ENCODE measurements at places on chromosomes 1 and 21.

- DNase-seq, result no peak
Observed at GRCh38 chr1:6580593-6581409, 1.0 kb downstream of the ZBTB48 start.

GRCh38 chr1:64922336-64922735 lies 44.0 kb downstream of the JAK1 start:
- no peak for DNase-seq

- DNase-seq, result peak; percentile 81
Observed at GRCh38 chr1:23098463-23099170, 70.0 kb downstream of the LUZP1 start.

- no peak for DNase-seq
Observed at GRCh38 chr1:209420276-209420675, 163.2 kb upstream of the CAMK1G start.

DNA sequence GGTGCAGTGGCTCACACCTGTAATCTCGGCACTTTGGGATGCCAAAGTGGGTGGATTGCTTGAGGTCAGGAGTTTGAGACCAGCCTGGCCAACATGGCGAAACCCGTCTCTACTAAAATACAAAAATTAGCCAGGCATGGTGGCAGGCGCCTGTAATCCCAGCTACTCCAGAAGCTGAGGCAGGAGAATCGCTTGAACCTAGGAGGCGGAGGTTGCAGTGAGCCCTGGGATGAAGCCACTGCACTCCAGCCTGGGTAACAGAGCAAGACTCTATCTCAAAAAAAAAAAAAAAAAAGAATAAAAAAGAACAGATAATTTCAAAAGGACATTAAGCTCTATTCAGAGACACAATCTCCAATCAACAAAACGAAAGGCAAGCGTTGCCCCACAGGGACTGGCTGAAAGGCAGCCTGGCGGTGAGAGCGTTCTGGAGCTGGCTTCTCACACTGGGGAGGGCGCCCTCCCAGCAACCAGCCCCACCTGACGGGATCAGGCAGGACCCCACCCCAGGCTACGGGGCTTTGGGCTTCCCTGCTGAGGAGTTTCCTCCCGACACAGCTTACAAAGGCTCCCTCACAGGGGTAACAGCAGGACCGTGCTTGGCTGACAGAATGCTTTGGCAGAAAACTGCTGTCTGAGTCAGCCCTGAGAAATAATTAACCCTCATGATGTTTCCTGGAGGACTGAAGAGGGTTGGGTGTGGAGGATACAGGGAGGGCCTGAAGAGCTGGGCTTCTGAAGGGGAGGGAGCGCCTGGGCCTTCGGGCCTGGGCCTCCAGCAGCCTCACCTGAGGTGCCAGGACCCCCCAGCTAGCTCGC lies 31.1 kb upstream of the SRP9 start:
- DNase-seq, result peak; percentile 93

- no peak for DNase-seq
Observed at GRCh38 chr1:155011437-155012025, 8.9 kb downstream of the ZBTB7B start.

DNA sequence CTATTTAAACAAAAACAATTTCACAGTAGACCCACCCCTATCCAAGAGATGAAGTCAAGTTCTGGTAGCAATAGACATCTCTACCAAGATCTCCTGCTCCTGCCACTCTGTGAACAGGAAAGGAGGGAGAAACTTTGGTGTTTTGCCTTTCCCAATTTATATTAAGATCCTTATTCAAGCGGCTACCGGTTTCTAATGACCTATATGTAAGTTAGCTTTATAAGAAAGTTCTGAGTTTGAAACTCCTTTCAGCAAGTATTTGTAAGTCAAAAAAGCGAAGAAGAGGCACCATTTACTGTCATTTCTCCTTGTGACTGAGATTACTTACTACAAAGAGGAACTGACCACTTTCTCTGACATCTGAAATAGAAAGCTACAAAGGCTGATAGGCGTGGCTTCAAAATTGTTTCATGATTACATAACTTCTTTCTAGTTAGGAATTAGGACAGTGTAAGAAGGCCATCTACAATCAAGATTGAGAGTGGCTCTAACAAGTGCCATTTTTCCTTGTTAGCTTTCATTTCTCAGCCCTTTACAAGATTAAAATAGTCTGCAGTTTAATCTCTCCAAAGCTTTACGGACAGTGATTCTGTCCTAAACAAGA lies at the start of gene MNDA:
Gene MNDA (plus strand): TSS at position 448 of the 604 bp plus-strand sequence. CDS start 10,803 bp downstream, outside the sequence.
- DNase-seq, result no peak

DNA sequence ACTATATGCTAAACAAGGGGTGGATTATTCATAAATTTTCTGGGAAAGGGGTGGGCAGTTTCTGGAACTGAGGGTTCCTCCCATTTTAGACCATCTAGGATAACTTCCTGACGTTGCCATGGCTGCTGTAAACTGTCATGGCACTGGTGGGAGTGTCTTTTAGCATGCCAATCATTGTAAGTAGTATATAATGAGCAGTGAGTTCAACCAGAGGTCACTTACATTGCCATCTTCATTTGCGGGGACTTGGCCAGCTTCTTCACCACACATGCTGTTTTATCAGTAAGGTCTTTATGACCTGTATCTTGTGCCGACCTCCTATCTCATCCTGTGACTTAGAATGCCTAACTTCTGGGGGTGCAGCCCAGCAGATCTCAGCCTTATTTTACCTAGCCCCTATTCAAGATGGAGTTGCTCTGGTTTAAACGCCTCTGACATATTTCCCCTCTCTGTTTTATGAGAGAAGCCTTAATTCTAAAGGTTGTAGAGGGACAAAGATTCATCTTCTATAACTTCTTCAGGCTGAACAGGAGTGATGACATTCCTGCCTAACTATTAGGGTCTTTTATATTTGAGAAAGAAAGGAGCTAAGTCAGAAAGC lies 60.4 kb downstream of the DIP2A start:
- DNase-seq, result no peak

- no peak for DNase-seq
Observed at GRCh38 chr1:208381481-208381880, 137.3 kb upstream of the PLXNA2 start.

DNA sequence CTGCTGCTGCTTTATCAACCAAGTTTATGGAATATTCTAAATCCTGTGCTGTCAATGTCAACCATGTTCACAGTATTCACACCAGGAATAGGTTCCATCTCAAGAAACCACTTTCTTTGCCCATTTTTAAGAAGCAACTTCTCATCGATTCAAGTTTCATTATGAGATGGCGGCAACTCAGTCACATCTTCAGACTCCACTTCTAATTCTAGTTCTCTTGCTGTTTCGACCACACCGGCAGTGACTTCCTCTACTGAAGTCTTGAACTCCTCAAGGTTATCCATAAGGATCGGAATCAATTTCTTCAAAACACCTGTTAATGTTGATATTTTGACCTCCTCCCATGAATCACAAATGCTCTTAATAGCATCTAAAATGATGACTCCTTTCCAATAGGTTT lies 39.7 kb upstream of the IFNLR1 start:
- DNase-seq, result no peak

- DNase-seq, result no peak
Observed at GRCh38 chr1:150708595-150708994, 11.6 kb upstream of the GOLPH3L start.

DNA sequence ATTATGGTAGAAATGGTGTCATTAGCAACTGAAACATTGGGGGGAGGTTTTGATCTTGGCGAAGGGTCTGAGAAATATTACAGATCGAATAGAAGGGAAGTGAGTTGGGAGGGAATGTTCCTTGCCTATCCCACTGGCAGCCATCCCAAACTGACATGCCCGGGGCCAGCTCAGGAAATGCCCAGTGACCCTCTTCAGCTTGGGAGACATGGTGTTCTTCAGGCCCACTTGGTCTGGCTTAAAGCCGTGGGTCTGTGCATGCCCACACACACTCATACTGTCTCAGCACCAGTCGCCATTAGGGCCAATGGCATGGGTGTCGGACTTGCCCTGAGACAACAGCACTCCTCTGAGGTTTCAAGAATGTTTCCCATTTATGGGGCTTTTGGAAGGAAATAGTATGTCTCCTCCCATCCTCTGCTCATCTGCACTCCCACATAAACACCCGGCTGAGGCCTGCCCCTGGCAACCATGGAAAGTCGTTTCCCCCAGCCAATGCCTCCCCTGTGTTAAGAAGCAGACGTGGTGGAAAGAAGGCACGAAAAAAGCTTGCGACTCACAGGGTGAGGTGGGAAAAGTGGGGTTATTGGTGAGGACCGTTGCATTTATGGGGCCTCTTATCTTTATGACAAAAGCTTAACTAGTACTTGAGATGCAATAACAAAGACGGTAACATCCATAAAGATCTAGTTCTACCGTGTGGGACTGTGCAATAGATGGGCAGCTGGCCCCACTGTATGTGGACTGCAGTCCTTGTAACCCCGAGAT lies 2.0 kb downstream of the RNF186 start:
- DNase-seq, result no peak

GRCh38 chr21:36647279-36648093 lies 51.4 kb upstream of the SIM2 start:
- DNase-seq, result peak; percentile 41

DNA sequence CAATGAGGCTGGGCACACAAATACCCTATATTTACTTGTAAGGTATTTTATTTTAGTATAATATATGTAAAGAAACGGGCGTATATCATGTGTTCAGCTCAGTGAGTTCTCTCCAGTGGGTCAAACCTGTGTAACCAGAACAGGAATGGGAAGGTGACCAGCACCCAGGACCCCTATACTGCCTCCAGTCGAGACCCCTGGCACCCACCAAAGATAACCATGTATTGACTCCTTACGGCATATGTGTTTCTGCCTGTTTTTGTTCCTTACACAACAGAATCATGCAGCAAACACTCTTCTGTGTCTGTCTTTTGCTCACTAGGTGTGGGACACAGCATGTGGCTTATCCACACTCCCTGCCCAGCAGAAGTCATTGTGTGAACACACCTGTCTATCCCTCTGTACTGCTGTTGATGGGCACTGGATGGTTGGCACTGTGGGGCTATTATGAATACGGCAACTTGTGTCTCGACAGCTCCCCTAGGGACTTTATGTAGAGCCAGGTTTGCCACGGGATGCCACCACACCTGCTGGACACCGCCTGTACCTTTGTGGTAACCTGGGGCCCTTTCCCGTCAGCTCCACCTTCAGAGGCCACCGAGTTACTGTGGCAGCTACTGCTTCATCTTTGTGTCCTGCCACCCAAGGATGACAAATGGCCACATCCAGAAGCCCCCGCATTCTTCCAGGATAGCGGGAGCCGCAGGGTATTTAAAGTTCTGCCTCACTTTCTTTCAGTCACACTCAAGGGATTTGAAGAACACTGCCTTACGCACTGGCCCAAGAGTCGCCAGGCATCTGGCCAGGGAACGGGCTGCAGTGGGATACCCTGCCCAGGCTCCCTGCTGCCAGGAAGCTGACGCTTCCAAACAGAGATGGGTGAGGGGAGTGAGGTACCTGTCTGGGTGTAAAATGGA lies 23.5 kb upstream of the C2CD2 start:
- no peak for DNase-seq

DNA sequence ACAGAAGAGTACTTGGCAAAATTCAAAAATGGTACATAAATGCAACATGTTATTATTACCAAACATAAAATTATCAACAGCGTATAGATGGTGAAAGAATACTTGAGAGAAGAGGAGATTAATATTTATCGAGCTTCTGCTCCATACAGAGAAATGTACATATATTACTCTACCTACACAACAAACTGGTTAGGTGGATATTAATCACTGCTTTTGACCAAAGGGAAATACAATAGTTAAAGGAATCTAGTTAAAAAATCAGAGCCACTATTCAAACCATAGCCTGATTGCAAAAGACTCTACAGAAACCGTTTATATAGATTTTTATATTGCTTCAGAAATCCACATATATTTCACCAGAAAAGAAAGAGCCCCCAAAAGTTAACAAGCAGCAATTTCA lies 379.3 kb upstream of the PRMT6 start:
- no peak for DNase-seq

GRCh38 chr21:44994047-44994694 lies 54.3 kb downstream of the SLX9 start:
- no peak for DNase-seq

DNA sequence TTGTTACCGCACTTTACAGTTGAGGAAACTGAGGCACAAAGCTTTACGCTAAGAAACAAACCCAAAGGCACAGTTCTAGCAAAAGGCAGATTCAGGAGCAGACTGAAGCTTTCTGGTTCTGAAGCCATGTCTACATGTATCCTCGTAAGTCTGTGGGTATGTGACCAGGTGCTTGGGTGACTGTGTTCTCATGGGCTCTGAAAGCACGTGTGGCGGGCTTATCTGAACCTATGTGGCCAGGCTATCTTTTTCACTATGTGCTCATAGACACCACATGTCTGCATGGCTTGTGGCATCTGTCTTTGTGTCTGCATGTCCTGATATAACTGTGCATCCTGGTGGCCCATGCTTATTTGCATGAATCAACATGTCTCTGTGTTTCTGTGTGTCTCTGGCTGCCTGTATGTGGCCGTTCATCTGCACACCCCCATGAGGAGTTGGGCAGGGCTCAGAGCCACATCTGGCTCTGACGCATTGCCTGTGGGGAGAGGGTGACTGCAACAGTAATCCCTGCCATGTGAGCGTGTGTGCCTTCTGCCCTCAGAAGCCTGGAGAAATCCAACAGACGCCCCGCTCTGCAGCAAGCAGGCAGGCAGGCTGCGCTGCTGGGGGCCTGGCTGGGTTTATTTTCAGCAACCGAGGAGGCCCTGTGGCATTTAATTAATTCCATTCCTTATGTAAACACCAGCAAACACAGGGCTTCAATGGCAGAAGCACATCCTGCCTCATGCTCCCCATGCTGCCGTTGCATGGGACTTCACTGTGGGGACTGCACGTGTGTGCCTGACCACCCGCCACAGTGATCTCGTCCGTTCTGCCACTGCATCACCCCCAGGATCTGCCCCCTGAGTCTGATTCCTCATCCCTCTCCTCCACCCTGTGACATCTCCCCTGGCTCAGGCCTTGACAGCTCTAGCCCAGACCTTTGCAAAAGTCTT lies 115.4 kb downstream of the TRABD2B start:
- DNase-seq, result peak; percentile 8

GRCh38 chr1:31437433-31438037 lies 24.5 kb downstream of the SERINC2 start:
- no peak for DNase-seq

DNA sequence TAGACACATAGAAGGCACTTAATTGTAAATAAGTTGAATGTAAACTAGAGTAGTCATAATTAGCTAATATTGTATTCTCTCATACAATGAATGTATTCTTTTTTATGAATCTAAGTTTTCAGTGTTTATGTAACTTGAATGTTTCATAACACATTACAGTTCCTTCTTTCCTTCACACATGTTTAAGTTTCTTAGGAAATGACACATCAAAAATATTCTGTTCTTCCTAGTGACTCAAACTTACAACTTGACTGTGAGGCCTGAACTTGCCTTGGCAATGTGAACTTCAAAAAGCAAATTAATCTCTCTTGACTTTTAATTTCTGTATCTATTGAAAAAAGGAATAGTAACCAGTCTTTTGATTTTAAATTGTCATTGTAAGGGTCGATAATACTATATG lies 700.1 kb downstream of the KCNT2 start:
- DNase-seq, result peak; percentile 5

GRCh38 chr1:23434260-23434775 lies 9.8 kb upstream of the TCEA3 start:
- no peak for DNase-seq

- DNase-seq, result no peak
Observed at GRCh38 chr1:114355240-114355639, 155.8 kb downstream of the TRIM33 start.

GRCh38 chr1:93904228-93904627 lies 5.0 kb downstream of the GCLM start:
- DNase-seq, result no peak

- DNase-seq, result peak; percentile 6
Observed at GRCh38 chr1:166811691-166812090, 27.6 kb upstream of the POGK start.

GRCh38 chr1:221708987-221709386 lies 32.9 kb downstream of the DUSP10 start:
- DNase-seq, result peak; percentile 59

Data from fibroblast of mammary gland (primary cell).